ENCODE measurements at places on chromosomes 6 and 20. TPM values are rescaled to one million over a fixed set of nuclear protein-coding genes. Genes with fewer than 3 reads are reported as not detected.

GSTA2 gene
- total RNA-seq: not detected

MYCT1 gene
- 0.13 TPM for total RNA-seq

VPS52 gene
- 32.5 TPM for total RNA-seq

TRAM2 gene
- total RNA-seq: 3.2 TPM
